NCI-H1105 (cell line): ENCODE measurements at places on chromosomes 12 and 14.

- no peak for DNase-seq
These were observed 7.7 kb downstream of the DAZAP2 start for GRCh38 chr12:51246254-51246853.

DNA sequence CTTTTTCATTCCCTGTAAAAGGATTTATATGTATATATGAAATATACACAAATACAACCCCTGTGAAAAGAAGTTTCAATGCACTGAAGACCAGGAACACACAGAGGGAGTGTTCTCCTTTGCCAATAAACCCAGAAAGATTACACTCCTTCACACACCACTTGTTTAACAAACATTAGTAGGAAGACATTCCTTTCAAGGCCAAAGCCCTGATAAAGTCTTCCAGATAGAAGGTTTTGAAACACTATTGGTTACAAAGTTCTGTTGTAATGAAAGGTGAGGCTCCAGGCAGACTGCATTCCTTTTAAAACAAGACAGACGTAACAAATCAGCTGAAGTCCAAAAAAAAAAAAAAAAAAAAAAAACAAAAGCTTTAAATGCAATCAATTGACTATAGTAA is 81.0 kb downstream of the PTPN21 start:
- DNase-seq: no peak

DNA sequence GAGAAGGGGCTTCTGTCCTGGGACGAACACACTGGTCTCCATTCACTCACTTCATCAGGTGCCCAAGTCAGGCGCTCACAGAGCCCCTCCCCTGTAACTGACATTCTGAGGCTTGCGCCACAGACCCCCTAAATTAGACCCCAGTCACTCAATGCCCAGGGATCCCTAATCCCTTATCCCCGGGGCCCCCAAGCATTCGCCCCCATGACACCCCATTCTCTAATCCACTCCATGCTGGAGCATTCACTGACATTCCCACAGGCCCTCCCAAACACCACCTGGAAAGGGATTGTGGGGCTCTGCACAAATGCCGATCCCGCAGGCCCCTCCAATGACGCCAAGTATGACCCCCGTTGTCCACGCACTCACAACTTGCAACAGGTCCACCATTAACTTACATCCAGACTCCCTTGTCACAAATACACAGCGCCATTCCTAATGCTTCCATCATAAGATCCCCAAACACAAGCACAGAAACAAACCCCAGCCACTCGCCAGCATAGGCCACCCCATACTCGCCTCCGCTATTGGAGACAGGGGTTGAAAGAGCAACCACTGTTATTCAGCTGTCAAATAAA is 1.5 kb downstream of the ZNF605 start:
- DNase-seq: no peak

- DNase-seq: no peak
These were observed 109.3 kb downstream of the FGD4 start for GRCh38 chr12:32508626-32509025.

GRCh38 chr14:100025111-100025510 is 40.1 kb upstream of the EVL start:
- DNase-seq: no peak

DNA sequence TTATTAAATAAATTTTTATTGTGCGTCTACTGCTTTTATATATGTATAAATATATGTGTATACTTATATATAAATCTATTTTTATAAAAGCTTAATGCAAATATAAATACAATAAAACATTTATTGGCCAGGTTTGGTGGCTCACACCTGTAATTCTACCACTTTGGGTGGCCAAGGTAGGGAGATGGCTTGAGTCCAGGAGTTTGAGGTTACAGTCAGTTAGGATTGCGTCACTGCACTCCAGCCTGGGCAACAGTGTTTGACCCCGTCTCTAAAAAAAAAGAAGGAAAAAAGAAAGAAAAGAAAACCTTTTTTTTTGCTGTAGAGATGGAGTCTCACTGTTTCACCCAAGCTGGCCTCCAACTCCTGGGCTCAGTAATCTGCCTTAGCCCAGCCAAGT is 20.9 kb downstream of the ACTR6 start:
- no peak for DNase-seq

GRCh38 chr12:98224584-98225221 is 290.7 kb upstream of the TMPO start:
- no peak for DNase-seq

DNA sequence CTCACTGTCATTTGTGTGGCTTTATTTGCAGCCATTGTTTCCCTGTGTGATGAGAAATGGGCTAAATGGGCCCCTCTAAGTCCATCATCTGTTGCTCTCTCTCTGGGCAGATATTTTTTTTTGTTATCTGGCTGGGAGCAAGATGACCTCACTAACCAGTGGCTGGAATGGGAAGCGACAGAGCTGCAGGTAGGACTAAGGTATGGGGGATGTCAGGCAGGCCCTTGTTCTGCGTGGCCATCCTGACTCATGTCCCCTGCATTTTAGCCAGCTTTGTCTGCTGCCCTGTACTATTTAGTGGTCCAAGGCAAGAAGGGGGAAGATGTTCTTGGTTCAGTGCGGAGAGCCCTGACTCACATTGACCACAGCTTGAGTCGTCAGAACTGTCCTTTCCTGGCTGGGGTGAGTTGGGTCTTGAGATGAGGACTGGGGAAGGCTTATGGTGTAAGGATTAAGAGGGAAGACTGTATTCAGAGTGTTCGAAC is 1.3 kb downstream of the MARS1 start:
- no peak for DNase-seq

DNA sequence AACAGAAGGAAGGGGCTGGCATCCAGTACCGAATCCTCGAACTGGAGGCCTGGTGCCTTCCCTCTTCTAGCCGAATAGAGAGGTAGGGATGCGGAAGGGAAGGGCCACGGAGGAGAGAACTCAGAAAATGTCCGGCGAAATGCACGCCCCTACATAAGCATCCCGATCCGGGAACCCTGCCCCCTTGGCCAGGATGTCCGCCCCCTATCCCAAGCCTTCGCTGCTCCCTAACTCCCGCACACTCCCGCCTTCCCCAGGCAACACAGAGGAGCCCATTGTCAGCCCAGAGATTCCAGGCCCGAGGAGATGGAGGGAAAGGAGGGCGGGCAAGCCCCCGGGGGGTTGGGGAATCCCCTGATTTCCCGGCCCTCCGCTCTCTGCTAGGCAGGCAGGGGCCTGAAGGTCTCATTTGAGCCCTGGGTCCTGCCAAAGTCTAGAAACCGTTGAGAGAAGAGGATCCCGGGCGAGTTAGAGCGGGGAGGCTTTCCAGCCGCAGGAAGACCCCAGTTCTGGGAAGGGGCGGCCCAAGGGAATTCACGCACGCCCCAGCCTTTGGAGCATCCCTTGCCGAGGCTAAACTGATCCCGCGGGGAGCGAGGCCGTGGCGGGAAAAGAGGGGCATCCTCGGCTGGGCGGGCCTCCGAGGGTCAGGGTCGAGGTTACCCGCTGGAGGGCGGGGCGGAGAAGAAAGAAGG is 569 bp upstream of the ARHGEF40 start:
- DNase-seq: peak; percentile 45

DNA sequence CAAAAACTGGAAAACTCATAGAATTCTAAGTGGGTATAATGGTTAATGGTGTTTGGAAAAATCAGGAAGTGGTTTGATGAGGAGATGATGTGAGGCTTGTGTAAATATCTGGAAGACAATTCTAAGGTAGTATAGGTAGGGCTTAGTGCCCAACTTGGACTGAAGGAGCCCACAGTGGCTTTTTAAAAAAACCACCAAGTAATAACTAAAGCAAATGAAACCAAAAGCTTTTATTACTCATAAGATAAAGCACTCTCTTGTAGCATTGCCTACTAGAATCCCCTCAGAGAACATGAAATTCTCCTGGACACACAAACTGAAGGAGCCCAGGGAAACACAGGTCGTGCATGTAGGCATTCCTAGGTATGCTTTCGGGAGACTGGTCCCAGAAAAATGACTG is 324.5 kb downstream of the NELL2 start:
- no peak for DNase-seq

DNA sequence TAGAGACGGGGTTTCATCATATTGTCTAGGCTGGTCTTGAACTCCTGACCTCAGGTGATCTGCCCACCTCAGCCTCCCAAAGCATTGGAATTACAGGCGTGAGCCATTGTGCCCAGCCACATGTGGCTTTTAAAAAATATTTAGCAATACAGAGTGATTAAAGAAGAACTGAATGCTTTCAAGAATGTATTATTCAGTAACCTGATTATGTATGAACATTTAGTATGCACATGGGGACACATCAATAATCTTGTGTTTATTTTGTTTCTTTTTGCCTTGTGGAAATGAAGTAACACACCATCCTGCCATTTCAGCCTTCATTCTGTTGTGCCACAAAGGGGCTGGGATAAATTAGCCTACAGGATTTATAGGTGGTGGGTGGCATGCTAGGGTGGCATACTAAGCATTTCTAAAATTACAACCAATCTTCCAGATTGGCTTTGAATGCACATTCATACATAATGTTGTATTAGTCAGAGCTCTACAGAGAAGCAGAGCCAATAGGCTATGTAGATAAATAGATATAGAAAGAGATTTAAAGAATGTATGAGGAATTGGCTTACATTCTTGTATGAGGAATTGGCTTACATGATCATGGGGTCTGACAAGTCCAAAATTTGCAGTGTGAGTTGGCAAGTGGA is 25.5 kb upstream of the TXNRD1 start:
- DNase-seq: no peak

DNA sequence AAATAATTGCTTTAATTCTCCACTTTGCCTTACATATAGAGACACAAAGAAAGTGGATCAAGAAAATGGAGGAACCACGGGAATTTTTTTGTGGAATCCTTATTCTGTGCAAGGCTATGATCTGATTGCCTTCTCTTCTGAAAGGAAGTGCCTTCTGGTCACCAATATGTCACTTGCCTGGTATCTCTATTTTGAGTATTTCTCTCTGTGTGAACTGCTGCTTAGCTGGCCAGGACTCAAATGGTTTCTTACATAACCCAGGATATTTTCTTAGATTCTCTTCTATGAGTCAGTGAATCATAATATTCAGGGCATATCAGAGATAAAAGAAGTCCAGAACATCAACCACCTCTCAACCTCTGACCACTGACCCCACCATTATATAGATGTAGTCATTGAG is 156.1 kb downstream of the DIO2 start:
- DNase-seq: no peak

- DNase-seq: no peak
These were observed 16.8 kb upstream of the CACNA2D4 start for GRCh38 chr12:1935242-1935641.

GRCh38 chr12:42410340-42410739 is 84.4 kb downstream of the PPHLN1 start:
- DNase-seq: peak; percentile 45

- DNase-seq: no peak
These were observed 484.6 kb downstream of the GALC start for GRCh38 chr14:87508333-87508732.

GRCh38 chr14:49461529-49462401 is 124.4 kb downstream of the RPS29 start:
- peak; percentile 66 for DNase-seq

- DNase-seq: no peak
These were observed 62.0 kb downstream of the DYRK2 start for GRCh38 chr12:67710582-67710981.

- no peak for DNase-seq
These were observed 33.6 kb downstream of the C14orf132 start for GRCh38 chr14:96072746-96073145.

DNA sequence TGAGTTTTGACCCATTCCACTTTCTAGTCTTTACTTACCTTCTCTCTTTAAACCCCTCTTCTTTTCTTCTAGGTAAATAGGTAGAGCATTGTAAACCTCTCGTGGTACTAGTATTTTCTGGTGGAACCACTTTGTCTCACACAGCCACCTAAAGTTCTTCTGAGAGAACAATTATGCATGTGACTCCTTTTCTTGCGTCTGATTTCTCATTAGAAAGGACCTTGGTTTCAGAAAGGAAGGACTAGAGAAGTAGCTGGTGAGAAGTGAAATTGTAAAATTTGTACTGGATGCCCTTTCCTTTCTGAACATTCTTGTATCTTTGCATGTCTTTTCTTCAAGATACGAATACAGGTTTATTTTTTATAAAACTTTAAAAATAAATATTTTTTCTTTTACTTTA is 99.0 kb downstream of the NUBPL start:
- no peak for DNase-seq

DNA sequence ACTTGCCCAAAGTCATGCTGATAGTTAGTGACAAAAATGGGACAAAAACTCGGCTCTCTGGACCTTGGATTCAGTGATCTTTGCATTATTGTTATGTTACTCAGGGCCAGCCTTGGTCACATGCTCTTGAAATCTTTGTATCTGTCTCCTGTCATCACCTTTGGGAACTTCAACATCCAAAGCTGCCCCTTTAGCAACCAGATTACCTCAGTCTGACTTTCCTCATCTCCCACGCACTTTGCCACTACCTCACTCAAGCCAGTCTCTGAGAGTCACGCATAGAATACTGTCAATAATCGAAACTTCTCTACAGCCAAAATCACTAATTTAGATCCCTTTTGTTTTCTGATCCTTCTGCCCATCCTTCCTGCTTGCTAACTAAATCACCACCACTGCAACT is 90.8 kb upstream of the DAAM1 start:
- DNase-seq: no peak

DNA sequence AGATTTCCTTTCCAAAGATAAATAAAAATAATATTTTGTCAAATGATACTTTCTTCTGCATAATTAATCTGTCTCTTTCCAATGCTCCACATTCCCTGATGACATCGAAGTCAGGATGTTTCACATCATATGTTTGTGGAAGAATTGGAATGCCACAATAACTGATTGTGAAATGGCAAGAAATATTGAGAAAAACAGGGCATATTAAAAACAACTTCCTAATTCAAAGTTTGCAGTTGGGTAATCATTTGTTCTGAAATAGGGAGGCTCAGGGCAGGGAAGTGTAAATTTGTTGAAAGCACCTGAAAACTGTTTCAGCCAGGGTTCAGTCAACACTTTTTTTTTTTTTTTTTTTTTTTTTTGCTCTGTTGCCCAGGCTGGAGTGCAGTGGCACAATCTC is 50.7 kb downstream of the BCAT1 start:
- no peak for DNase-seq

DNA sequence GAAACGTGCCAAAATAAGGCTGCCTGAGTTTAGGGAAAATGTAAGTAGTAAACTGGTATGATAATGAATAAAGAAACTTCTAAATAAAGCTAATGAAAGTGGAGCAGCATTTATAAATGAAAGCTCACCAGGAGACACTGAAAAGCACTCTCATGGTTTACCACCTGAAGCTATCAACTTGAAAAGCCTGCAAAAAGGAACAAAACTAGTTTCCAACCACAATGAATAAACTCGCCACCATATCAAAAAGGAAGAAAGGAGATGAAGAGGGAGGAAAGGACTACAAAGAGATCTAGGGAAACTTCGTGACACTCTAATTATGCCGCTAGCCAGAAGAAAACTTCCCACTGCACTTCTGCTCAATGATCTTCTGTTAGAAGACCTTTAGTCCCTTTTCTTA is 66.7 kb downstream of the MED13L start:
- DNase-seq: no peak
